ENCODE measurements at places on chromosomes 2 and 18.

DNA sequence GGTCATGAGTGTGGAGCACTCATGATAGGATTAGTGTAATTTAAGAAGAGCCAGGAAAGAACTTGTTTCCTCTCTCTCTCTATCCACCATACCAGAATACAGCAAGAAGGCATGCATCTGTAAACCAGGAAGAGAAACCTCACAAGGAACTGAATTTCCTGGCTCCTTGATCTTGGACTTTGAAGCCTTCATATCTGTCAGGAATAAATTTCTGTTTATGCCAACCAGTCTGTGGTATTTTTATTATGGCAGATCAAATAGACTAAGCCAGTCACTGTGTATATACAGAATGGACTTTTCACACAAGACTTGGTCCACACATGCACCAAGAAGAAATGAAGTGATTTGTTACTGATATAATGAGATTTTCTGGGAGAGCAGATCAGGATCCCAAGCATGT lies 930.1 kb upstream of the TMEFF2 start:
- DNase-seq: no peak

DNA sequence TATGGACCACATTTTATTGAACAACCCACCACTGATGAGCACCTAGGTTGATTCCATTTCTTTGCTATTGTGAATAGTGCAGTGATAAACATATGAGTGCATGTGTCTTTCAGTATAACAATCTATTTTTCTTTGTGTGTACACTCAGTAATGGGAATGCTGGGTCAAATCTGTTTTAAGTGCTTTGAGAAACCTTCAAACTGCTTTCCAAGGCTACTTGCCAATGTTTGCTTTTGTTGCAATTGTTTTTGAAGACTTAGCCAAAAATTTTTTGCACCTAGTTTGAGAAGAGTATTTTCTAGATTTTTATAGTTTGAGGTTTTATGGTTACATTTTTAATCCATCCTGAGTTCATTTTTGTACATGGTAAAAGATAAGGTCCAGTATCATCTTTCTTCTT lies 587.4 kb upstream of the SETBP1 start:
- DNase-seq: no peak

DNA sequence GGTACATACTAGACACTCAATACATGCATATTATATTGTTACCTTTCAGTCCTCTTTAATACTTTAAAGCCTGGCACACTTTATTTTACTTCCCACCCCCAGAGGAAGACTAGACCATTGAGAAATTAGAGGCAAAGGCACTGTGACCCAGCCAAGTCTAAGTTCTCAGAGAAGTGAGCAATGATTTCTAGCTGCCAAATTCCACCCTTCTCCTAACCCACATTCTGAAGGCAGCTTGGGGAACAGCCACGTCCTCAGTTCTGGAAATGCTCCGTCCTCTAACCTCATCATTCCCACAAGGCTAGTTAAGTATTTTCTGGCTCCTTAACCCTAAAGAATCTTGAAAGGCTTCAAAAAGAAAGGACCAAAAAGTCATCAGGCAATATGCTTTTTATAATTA lies 86.6 kb downstream of the COL5A2 start:
- no peak for DNase-seq

DNA sequence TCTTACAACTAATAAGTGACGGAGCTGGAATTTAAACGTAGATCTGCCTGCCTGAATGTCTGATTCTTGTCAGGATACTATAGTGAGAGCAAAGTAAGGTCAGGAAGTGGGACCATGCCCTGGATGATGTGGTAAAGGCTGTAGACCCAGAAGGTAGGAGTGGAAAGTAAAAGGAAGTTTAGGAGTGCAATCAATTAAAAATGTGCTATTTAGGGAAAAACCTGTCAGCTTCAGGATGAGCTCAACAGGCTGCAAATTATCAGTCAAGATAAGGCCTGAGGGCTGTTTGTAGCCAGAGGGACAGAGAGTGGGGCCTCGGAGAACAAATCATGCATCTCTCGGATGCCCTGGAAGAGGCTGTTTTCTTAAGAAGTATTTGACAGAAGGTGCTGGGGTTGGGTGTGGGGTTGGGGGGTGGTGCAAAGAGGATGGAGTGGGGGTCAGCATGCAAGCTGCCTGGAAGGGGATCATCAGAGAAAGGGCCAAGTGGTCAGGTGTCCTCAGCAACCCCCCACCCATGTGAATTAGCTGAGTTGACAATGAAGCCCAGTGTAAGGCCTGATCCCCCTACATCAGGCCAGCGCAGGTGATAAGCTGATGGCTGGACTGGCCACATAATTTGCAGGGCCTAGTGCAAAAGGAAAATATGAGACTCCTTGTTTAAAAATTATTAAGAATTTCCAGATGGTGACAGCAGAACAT lies 53.2 kb upstream of the MAPRE3 start:
- DNase-seq: no peak

DNA sequence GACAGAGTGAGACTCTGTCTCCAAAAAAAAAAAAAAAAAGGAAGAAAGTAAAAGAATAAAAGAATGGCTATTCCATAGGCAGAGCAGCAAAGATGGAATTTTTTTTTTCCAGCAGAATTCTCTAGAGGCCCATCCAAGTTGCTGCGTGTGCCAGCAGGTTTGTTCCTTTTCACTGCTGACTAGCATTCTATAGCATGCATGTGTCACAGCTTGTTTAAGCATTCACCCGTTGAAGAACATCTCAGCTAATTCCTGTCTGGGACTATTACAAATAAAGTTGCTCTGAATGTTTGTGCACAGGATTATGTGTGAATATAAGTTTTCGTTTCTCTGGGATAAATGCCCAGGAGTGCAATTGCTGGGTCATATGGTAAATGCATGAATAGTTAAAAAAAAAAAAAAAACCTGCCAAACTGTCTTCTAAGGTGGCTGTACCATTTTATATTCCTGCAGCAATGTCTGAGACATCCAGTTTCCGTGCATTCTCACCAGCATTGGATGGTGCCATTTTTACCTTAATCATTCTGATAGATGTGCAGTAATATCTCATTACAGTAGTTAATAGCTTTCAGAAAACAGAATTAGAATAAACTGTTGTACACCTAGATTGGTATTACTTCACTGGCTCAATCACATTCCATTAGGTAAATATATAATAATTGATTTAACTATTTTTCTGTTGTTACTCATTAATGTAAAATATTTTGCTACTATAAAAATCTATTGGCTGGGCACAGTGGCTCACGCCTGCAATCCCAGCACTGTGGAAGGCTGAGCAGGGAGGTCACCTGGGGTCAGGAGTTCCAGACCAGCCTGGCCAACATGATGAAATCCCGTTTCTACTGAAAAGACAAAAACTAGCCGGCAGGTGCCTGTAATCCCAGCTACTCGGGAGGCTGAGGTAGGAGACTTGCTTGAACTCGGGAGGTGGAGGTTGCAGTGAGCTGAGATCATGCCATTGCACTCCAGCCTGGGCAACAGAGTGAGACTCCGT lies 47.5 kb upstream of the ASAP2 start:
- DNase-seq: no peak

DNA sequence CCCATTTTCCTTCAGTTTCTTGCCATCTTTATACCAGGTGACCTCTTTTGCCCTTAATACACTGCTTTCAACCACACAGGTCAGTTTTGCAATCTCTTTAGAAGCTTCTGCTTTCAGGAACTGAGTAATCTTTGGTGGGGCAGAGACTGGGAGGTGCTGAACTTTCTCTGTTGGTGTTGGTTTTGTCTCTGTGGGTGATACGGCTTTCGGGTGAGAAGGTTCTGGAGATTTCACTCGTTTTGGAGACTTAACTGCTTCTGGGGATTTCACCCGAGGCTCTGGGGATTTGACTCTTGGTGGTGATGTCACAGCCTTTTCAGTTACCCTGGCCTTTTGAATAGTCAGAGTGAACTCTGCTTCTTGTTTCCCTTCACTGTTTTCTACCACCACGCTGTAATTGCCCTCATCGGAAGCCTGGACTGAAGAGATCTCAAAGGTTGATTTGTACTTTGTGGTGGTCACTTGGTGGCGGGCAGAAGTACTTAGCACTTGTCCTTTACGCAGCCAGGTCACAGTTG lies 50.4 kb downstream of the PLEKHA3 start:
- no peak for DNase-seq

DNA sequence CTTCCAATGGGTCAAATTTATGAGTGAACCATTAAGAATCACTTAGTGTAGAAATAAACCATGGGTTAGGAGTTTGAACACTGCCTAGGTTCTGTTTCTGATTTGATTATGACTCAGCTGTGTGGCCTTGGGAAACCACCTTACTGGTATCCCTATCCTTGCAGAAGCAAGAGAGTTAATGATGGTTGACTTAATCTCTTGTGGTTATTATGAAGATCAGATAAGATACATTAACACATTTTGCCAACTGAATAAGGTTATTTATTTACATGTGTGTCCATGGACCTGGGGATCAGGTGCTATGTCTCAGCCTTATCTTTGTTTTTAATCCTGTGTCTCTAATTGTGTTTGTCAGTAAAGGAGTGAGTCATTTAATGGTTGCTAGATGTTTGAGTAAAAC lies 5.4 kb upstream of the KCNJ13 start:
- no peak for DNase-seq

- no peak for DNase-seq
Measured at GRCh38 chr2:69168950-69169654, 156.1 kb downstream of the ANTXR1 start.

DNA sequence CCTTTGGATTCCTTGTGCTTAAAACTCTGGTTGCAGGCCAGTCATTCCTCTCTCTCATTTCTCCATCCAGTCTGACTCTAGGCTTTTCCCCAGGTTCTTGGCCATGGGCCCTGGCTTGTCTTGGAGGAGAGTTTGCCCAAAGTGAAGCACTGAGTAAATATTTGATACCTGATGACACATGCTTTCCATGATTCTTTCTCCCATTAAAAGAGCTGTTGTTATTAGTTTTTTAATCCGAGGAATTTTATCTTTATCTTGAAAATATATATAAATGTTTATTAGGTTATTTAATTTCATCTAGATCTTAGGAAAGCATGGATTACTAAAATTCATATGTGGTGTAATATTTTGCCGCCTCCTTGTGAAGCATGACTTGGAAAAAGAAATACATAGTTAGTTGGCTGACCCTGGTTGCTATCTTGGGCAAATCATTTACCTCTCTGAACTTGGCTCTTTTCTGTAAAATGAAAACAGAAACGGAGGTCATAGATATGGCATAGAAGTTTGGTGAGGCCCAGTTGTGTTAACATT lies 650.1 kb downstream of the SLC4A3 start:
- DNase-seq: no peak

DNA sequence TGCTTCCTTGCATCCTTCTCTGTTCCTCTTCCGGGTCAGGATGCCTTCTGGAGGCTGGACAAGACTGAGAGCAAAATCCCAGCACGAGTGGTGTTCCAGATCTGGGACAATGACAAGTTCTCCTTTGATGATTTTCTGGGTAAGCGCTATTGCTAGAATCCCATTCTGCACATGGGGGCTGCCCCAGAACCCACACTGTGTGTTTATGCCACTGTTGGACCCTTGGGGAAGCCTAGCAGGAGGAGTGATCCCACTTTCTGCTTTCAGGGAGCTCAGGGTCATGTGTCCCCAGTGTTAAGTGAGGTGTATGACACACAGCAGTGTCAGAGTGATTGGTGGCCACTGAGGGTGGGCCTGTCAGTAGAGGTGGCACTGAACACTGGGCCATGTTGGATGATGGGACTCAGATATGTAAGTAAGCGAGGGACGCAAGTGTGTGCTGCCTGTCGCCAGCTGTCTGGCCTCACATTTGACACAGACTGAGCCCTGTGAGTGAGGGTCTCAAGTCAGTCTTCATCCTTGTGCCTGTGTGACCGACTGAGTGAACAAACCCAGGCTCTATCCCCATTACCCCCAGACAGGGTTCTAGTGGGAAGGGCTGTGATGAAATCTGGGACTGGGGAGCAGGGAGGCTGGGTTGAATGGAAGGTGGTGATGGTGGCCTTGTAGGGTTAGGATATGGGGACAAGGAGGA lies 220.9 kb downstream of the DYSF start:
- no peak for DNase-seq

DNA sequence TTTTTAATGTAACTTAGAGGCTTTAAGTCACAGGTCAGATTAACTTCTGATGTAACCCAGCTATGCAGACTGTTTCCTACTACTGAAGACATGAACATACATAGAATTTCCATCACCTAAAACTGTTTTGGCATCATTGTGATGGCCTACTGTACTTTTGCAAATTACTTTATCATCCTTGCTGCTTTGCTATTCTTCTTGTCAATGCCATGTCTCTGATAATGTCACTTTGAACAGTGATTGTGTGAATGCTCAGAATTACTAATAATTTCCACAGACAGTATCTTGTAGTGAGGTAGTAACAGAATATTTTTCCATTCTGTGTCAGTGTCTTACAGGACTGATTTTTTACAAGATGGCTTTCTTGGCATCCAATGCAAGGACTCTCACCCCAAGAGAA lies 663.5 kb downstream of the DPP10 start:
- DNase-seq: no peak

DNA sequence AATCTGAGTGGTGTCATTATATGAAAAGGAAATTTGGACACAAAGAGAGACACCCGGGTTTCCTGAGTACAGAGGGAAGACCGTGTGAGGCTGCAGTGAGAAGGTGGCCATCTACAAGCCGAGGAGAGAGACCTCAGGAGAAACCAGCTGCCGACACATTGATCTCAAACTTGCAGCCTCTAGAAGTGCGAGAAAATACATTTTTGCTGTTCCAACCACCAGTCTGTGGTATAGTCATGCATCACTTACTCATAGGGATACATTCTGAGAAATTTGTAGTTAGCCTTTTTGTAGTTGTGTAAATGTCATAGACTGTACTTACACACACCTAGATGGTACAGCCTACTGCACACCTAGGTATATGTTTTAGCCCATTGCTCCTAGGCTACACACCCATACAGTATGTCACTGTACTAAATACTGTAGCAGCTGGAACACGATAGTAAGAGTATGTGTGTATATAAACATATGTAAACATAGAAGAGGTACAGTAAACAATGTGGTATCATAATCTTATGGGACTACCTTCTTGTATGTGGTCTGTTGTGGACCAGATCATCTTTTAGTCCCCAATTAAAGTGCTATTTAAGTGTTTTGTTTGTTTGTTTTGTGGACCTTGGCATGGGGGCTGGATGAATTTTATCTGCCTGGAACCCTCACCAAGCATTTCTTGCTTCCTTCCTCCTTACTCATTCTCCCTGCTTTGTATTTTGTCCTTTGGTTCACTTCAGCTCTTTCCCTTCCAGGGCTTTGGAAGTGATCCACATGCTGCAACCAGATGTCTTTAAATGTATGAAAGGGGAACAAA lies 38.3 kb upstream of the SESTD1 start:
- DNase-seq: no peak

GRCh38 chr2:29335396-29335795 lies 220.2 kb downstream of the CLIP4 start:
- no peak for DNase-seq

DNA sequence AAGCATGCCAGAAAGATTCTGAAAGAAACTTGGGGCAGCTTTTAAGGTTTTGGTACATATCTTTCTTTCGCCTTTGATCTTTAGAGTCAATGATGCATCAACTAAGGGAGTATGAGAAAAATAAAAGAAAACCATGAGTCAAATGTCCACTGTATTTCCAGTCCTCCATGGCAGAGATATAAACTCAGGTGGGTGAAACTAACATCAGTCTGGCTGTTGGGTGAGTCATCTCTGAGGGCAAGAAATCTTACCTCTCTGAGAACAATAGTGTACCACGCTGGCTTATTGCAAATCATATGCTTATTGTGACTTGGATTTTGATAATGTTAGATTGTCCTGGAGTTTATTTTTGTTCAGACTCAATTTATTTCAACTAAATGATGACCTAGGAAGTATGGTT lies 521.0 kb downstream of the PLCL1 start:
- no peak for DNase-seq

Measured in NCI-H526 treated with DMSO at 0.1 percent for 48 hours (cell line).